ENCODE measurements at places on chromosomes 2 and 18. TPM values are rescaled to one million over a fixed set of nuclear protein-coding genes. Genes with fewer than 3 reads are reported as not detected.

Gene FRZB
- 0.04 TPM for total RNA-seq

Gene MRO
- total RNA-seq = not detected

Gene MYO5B
- 24.0 TPM for total RNA-seq

Gene FAM136A
- 126 TPM for total RNA-seq

Gene EVX2
- not detected for total RNA-seq

Gene KIF5C
- total RNA-seq = 0.15 TPM

Gene CBLN2
- not detected for total RNA-seq

Gene MAP3K19
- not detected for total RNA-seq

Gene POMC
- total RNA-seq = not detected
